ENCODE measurements at places on chromosomes 16 and 17. TPM values are rescaled to one million over a fixed set of nuclear protein-coding genes. Genes with fewer than 3 reads are reported as not detected.

GRCh38 chr17:47621293-47622179, 28.2 kb upstream of the KPNB1 start:
- no peak for DNase-seq

- DNase-seq: no peak
Measured at GRCh38 chr17:36682773-36683172, 81.4 kb downstream of the MRM1 start.

DNA sequence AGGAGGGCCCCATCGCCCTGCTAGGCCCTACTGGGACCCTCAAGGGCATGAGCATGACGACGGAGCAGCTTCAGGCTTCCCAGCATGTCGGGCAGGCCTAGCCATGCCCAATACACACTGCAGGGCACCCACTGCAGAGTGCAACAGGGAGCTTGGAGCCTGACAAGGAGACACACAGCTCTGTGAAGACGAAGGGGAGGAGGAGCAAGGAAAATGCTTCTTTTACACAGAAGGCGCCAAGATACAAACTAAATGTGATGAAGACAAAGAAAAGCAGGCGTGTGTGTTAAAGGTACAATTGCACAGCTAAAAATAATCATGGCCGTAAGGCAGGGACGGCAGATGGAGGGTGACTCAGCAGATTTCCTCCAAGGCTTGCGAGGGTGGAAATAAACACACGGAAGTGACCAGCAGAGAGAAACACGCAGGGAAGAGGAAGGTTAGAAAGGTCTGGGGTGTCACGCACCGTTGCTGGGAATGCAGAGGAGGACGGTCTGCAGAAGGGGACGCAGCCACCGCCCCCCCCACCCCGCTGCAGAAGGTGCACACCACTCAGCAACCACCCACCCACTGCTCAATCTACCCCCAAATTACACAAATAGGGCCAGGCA, 108.5 kb downstream of the ZNF778 start:
- DNase-seq: no peak

DNA sequence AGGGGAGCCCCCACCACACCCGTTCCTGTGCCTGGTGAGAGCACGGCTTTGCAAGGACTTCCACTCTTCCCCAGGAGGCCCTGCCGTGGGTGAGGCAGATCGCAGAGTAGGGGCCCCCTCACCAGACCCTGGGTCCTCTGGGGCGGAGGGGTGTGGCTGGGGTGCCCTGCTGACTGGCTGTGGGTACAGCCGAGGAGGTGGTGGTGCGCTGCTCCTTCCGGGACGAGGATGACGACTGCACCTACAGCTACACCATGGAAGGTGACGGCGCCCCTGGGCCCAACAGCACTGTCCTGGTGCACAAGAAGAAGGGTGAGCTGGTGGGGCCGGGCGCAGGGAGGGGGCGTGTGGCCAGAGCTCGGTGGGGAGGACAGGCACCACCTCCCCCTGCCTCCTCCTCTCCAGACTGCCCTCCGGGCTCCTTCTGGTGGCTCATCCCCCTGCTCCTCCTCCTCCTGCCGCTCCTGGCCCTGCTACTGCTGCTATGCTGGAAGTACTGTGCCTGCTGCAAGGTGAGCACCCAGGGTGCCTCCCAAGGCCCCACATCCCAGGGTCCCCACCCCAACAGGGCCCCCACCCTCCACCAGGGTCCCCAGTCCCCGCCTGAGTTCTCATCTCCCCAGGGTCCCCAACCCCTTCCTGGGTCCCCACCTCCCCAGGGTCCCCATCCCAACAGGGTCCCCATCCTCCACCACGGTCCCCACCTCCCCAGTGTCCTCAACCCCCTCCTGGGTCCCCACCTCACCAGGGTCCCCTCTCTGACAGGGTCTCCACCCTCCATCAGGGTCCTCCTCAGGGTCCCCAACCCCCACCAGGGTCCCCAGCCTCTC, 16.1 kb downstream of the ITGB4 start:
- no peak for DNase-seq

GRCh38 chr17:15882777-15883176, 62.2 kb upstream of the ADORA2B start:
- no peak for DNase-seq

DNA sequence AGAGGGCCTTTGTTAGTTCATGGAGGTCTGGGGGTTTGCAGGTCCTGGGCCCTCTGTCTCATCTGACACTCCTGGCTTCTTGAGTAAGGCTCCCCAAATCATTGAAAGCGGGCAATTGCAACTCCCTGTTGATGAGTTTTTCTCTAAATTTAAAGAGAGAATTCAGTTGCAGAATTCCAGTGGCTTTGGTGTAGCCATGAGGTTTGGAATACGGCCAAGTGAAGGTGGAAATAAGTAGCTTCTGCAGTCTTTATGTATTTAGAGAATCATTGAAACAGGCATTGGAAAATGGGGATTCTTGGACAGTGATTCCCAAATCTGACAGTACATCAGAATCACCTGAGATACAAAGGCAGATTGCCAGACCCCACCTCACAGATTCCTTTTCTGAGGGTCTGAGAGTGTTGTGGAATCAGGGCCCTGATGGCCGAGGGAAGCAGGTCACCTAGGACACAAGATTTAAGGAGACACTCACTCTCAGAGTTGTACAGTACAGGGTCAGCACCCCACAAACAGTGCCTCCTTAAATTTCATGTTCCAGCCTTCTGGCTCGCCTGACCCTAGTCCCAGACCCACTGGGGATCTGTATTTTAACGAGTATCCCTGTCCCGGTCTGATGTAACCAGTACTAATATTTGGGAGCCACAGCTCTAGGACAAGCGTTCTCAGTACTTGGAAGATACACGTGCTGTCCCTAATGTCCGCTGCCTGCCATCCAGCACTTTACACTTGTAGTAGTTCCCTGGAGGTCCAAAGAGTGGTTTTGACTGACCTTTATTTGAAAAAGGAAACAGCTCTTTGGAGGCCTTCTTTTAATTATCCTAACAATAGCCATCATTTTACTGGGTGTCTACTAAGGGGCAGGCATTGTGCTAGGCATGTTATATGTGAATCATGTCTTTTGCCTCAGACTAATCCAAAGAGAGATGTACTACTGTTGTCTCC, 37.8 kb downstream of the YPEL2 start:
- no peak for DNase-seq

GRCh38 chr17:56808503-56808902, 25.2 kb downstream of the C17orf67 start:
- no peak for DNase-seq

DNA sequence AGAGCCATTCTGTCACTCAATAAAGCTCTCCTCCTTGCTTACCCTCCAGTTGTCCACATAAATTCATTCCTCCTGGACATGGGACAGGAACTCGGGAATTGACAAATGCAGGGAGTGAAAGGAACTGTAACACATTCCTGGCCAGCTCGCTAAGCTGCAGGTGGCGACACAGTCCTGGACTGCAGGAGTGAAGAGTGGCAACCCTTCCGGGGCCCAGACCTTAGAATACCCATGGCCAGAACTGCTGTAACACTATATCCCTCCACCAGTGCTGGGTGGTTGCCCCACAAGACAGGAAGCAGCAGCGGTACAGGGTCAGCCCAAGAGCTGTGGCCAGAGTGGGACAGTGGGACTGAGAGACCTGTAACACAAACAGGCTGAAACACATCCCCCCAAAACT, 30.3 kb upstream of the KIF2B start:
- no peak for DNase-seq

GRCh38 chr16:70684146-70685060, 1.4 kb downstream of the MTSS2 start:
- DNase-seq: no peak

- DNase-seq: no peak
Measured at GRCh38 chr17:11047228-11047627, 193.8 kb upstream of the SHISA6 start.

DNA sequence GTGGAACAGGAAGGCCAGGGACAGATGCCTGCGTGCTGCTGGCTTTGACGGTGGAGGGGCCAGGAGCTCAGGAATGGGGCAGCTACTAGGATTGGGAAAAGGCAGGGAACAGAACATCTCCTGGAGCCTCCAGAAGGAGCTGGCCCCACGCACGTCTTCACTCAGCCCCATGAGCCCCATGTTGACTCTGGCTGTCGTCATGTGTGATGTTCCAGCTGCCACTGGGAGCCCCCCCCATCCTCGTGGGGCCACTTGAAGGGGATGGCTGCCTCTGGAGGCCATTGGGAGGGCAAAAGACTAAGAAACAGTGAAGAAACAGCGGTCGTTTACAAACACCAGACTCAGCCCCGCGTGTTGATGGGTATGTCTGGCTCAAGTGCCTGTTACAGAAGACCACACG, 18.5 kb upstream of the APRT start:
- DNase-seq: no peak

DNA sequence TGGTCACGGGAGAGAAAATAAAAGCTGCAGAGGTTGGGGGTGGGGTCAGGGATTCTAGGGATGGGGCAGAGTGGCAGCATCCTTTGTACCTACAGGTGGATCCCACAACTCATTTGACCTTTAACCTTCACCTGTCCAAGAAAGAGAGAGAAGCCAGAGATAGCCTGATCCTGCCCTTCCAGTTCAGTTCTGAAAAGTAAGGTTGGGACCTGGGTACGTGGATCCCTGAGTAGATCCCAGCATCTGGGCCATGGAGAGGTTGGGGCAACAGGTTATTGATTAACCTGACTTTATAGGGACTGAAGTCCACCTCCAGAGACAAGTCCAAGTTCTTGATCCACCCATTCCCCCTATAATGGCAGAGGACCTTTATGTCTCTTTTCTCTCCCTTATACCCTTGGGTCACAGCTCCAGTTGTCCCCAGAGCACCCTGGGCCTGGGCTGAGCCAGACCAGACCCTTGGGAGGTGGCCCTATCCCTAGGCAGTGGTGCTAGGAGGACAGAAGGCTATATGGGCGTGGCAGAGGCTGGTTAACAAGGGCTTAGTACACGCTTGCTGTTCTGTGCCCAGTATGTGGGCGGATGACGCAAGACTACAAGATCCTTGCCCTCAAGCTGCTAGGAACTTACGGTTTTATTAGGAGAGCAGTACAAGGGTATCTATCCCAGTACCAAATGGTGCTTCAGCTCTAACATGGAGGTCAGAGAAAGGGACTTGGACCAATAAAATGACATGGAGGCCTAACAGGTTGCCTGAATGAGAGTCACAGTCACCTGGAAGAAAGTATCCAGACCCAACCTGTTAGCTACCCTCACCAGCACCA, 3.3 kb downstream of the CLDN7 start:
- peak; percentile 18 for DNase-seq

- no peak for DNase-seq
Measured at GRCh38 chr17:79147746-79148506, 73.3 kb downstream of the ENGASE start.

TPPP3 gene
- not detected for total RNA-seq

STX1B gene
- total RNA-seq: 2.7 TPM

ACOX1 gene
- 31.2 TPM for total RNA-seq

MT2A gene
- 14.4 TPM for total RNA-seq

KCNH4 gene
- 0.51 TPM for total RNA-seq

MCRIP2 gene
- 31.6 TPM for total RNA-seq

FAM234A gene
- 44.5 TPM for total RNA-seq

MATCAP1 gene
- 6.2 TPM for total RNA-seq

EVI2B gene
- 125 TPM for total RNA-seq

HEATR3 gene
- 21.2 TPM for total RNA-seq

TP53TG3C gene
- not detected for total RNA-seq
